ENCODE measurements at places on chromosomes 3 and 15.

DNA sequence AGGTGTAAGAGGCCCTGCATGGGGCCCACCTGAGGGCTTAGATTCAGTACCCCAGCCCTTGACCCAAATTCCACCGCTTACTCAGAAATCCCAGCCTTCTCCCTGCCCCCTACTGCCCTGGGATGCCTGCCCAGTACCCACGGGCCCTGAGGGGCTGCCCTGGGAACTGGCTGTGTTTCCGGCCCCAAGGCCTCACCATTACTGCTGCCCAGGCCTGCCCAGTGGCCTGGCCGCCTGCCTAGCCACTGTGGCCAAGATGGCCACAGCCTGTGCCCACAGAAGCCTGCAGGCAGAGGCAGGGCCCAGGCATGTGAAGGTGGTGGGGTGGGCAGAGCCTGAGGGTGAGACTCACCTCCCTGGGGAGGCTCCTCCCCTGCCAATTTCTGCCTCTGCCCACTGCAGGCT is 6.1 kb upstream of the PRKCD start:
- no peak for DNase-seq

- DNase-seq = no peak
Measured at GRCh38 chr3:86990734-86991481, at the start of gene VGLL3. TSS of gene VGLL3 (minus strand) at chr3:86991149. CDS start at chr3:86990743, 406 bp downstream.

DNA sequence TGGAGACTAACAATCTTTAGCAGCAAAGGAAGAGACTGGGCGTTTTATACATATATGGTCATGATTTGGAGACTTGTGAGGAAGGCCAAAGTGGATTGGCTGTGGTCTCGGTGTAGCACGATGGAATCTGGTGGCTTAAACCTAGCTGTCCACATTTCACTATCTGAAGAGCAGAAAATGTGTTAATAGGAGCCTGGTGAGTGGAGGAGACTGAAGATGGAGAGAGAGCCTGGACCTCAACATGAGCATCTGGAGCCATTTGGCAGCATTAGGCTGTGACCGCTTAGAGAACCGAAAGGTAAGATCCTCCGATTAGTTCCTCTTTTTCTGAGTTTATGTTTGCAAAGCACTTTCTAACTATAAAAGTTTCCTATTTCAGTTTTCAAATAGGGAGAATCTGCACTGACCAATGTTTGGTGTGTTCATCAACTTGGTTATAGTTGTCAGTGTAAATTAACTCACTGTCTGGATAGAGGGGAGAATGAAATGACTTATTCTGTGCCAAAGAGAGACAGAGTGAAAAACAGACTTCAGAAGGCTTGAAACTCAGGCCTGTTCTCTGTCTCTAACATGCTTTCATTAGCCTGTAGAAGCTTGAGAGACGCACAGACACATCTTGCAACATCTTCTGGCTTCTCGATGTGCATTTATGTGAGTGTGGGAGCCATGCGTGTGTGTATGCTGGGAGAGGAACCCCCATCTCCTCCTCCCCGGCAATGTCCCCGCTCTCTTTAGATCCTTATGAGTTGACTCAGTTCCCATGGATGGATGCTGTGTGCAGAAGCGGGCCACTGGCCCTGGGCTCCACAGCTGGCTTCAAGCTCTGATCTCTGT is 244.7 kb upstream of the TBL1XR1 start:
- no peak for DNase-seq

DNA sequence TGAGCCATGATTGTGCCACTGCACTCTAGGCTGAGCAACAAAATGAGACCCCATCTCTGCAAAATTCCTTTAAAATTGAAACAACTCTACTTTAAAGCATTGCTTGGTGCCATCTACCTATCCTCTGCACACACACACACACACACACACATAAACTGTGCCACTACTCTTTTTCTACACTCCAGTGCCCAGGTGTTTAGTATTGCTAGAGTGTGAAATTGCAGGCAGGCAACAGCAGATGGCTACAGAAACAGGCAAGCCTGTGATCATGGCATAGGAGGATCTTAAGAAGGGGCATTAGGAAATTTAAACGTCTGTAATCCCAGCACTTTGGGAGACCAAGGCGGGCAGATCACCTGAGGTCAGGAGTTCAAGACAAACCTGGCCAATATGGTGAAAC is 39.0 kb downstream of the SIDT1 start:
- DNase-seq = no peak

DNA sequence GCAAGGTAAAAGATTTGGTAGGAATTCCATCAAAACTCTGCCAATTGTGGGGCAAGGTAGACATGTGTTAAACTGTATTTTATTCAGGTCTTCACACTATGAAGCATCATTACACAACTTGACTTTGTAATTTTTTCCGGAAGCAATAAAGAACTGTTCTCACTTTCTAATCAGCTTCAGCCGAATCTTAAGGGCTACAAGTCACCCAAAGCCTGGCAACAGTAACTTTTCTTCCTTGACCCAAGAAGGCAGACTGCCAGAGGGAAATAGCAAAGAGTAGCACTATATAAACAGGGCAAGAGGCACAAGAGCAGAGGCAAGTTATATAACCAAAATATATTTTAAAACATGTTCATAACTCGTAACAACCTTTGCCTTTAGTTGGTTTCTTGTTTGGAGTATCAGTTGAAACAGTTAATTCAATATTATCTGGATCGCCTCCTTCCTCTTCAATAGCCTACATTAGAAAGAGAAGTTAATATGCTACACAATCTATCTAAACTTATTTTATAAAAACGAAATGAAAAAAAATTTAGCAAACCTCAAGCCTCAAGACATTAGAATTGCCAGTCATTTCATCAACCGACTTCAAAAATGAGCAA is 1.4 kb downstream of the SLTM start:
- no peak for DNase-seq

DNA sequence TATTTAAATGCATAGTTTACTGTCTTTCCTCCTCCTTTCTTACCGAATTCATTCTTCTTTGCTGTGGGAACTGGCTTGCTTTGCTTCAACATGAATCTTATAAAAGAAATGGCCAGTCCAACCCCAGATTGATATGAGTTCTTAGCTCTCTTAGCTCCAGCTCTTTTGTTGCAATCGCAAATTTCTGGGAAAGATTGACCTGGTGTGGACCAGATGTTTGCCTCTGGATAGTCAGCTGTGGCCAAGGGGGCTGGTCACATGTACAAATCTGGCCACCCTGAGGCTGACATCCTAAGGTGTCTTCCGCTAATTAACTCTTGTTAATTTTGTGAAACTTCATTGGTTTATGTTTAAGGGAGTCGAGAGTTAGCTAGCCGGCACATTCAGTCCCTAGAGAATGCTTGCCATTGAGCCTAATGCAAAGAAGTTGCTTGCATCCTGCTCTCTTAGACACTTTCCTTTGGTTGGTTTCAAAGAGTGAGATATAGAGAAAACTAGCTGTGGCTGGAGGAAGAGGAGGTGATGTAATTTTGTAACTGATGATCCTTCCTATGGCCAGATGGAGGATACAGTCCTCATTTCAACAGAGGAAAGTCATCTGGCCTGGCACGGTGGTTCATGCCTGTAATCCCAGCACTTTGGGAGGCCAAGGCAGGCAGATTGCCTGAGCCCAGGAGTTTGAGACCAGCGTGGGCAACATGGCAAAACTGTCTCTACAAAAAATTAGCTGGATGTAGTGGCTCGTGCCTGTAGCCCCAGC is 162.4 kb downstream of the ADAMTSL3 start:
- no peak for DNase-seq

GRCh38 chr3:71583566-71584393 is at the start of gene FOXP1:
TSS of gene FOXP1 (minus strand) at chr3:71583728. CDS start at chr3:71198381, 385,347 bp downstream.
- peak; percentile 42 for DNase-seq

GRCh38 chr3:187318819-187319616 is 27.5 kb upstream of the MASP1 start:
- DNase-seq = no peak

DNA sequence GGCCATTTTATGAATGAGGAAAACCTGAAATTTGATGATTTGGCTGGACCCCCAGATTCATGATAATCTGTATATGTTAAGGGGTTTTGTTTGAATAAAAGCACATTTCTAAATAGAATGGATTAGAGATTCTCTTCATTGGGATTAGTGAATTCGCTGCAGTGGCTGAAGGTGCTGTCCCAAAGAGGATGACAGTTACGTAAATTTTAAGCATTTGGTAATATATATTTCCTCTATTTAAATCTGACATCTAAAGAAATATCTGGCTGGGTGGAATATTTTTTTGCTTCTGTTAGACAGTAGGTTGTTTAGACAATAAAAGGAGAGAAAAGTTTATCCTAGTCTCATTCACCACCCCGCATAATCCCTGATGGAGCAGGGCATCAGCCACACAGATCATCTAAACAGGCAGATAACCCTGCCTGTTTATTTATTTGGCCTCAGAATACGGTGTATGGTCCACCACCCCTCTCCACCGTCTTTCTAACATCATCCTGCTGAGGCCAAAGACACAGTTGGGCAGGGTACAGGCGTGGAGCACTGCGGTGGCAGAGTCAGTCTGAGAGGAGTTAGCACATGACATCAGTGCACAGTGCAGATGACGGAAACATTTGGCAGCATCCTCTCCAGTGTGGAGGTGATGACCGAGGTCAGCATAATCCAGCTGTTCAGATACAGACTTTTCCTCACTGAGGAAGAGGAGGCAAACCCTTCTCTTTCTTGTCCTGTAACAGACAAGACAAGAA is 20.4 kb upstream of the NFKBIZ start:
- no peak for DNase-seq

DNA sequence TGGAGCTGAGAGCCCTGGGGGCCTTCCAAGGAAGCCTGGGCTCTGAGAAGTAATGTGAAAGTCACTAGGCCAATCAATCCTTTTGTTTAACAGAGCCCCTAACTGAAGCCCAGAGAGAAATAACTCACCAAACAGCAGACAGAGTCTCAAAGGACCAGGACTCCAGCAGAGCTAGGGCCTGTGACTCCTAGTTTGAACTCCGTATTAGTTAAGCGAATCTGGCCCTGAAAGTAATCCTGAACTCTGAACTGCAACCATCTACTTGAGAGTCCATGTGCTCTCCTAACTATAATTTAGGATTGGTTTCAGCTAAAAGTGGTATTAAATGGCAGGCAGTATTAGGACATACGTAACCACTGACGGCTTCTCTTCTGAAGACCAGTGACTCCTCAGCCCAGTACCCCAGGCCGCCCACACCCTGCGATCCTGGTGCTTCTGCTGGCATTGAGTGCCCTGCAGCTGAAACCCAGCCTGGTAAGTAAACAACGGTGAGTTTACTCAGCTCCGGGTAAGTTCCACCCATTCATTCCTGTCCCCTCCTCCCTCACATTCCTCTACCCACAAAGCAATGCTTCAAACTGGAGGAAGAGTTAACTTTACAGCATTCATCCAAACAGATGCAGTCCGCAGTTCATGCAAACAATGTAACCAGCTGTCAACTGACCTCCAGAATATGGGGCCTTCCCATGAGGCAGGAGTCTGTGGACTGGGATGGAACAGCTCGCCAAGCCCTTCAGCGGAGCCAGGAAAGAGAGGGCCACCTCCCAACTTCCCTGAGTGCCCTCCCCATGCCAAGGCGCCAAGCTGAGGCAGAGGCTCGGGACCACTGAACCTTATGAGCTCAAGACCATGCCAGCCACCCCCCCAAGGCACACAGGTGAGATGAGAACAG is 7.3 kb downstream of the MYO5C start:
- DNase-seq = no peak

DNA sequence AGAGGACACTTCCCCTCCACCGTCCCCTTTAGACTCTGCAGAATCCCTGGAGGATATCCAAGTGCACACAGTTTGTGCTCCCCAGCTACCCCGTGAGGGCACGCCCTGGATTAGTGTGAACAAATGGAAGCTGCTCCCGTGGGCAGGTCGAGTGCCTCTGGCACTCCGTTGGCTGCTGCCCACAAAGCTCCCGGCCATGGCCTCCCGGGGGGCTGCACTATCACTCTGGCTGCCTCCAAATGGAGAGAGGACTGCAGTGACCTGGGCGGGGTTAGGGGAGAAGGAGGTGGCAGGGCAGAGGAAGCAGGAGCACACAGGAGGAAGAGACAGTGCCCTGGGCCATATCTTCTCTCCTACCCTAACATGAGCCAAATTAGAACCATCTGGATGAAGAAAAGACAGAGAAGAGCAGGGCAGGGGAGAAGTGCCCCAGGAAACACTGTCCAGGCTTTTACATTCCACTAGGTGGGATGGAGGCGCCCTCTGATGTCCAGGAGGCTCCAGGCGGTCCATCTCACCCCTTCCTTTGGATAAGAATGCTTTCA is 29.4 kb upstream of the ACAD9 start:
- DNase-seq = no peak

GRCh38 chr3:45789235-45789812 is 7.0 kb downstream of the SLC6A20 start:
- no peak for DNase-seq

GRCh38 chr15:47412136-47412535 is 305.2 kb upstream of the SEMA6D start:
- no peak for DNase-seq

DNA sequence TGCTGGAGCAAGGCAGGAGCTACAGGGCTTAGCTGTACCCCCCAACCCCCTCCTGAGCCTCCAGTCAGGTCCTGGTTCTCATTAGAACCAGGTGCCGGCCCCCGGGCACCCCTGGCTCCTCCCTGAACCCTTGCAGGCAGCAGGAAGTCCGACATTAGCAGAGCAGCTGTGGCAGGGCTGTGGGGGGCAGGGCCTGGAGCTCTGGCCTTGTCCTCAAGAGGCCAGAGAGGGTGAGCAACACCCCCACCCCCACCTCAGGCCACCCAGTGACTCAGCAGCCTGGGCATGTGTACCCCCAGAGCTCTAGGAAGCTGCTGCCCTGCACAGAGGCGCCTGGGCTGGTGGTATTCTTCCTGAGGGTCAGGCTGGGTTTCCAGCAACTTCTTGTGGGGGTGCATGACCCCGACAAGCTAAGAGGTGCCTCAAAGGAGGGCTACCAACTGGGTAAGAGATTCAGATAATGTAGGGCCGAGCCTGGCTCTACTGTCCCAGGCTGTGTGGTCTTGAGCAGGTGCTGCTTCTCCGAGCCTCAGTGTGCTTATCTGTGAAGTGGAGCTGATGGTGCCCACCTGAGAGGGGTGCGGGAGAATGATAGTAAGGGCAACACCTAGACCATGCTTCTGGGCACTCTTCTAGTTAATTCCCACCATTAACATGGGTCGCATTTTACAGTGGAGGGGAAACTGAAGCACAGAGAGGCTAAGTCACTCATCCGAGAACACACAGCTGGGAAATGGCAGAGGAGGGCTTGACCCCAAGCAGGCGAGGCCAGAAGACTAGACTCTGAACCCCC is 16.0 kb downstream of the H1-8 start:
- no peak for DNase-seq

DNA sequence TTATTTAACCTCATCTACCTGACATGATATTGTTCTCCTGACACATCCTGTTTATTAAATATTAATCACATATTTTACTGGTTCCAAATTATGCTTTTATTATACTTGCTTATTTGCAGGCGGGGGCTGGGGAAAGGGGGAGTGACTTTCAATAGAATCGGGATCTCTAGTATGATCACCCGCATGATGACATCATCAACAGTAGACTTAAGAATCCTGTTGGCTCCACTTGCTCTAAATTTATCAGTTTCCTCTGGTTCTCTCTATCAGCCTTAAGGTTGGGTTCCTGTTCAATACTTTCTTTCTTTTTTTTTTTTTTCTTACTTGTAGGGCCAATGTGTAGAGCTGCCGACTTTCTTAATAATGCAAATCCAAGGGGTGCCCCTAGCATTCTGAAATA is 317.5 kb downstream of the BCHE start:
- DNase-seq = no peak

Measured in stimulated activated CD4-positive, alpha-beta T cell treated with anti-CD3 and anti-CD28 coated beads, Interleukin-1b, Interleukin-23, amount 100 ng/mL, for 1 hour (primary cell).